GM12892 (cell line): ENCODE measurements at places on chromosomes 11 and 22.
A peak's percentile ranks its signal among the peaks of the same experiment; 100 is the strongest.

DNA sequence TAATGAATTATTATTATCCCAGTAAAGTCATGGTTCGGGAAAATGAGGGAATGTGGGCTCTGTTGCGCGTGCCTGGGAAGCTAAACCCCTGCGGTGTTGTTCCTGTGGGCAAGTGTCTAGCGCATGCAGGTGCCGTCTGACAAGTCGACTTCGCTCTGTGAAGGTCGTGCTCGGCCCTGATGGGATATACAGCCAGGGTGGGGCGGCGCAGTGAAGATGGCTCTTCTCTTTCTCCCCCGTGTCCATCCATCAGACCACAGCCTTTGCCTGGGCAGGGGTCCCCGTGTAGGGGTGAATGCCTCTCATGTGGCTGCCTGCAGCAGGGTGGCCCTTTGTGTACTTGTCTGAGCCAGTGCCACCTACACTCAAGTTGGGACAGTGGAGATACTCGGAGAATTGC lies 12.8 kb upstream of the TRMU start:
- DNase-seq = no peak

DNA sequence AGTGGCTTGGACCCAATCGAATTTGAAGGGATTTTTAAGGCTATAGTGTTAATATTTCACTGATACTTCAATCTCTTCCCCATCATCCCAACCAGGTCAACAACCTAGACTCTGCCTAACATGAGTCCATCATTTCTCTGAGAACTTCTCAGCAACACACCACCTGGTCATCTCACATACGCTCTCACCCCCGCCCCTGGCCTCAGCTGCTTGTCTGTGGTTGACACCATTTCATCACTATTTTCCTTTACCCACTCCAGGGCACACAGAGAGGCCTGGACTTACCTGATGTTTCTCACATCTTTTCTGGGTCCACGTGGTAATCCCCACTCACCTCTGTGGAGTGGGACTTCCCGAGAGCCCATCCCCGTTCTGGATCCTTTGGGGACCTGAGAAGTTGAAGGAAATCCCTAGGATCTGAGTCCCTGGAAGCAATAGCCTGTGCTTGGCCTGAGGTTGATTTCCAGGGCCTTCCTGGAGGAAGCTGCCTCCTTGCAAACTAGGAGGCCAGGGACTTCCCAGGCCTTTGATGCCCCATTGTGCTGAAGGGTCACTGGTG lies 3.2 kb downstream of the P2RX3 start:
- DNase-seq = no peak

DNA sequence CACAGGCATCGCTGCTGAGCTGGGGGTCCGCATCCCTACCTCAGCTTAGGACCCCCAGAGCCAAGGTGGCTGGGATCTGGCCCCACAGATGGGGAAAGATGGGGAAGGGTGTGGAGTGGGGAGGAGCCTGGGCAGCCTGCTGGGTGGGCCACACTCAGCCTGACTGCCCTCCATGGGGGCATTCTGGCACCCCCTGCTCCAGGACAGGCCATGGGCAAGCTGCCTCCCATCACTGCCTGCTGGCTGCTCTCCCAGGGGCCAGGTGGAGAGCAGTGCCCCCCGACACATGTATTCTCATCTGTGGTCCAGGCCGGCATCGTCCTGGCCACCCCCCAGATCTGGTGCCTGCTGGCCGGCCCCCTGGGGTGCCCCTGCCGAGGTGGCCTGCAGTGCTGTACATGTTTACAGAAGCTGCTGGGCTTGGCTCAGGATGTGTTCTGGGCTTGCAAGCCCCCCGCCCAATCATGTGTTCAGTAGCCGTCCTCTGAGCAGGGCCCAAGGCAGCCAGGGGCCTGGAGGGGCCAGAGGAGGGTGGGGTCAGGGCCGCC lies 7.8 kb upstream of the MYRF start:
- DNase-seq = no peak

- no peak for DNase-seq
These were observed 11.0 kb downstream of the NRXN2 start for GRCh38 chr11:64711956-64712362.

DNA sequence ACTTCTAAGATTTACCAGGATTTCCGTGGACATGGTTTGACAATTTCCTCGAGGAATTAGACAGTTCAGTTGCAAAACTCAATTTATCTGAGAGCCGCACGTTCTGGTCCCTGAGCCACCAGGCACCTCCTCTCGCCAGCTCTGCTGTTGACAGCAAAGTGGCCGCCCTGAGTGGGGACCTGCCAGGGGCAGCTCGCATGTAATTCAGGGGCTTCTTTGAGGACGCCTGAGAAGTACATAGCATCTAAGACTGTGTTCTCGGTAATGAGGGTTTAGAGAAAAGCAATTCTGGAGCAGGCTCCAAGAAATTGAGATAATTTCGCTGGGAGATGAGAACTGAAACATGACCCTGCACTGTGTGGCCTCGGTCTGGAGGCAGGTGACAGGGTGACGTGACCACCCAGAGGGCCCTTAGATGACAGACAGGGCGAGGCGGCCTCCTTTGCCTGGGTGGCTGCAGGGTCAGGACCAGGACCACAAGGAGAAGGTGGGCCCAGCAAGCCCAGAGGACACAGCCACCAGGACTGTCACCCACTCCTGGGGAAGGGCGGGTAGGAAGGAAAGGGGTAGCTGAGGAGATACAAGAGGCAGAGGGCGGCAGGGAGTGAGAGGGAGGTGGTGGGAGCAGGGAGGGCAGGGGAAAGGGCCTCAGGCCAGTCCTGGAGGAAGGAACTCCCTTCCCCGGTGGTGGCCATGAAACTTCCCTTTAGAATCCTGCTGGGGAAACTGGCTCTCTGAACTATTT lies 55.0 kb downstream of the RTL6 start:
- no peak for DNase-seq

- peak; percentile 43 for DNase-seq
These were observed at the start of gene PHETA2 for GRCh38 chr22:42074132-42074811. Gene PHETA2 (plus strand): TSS chr22:42074248. CDS start chr22:42077294, 3,046 bp downstream.

- no peak for DNase-seq
These were observed 21.4 kb upstream of the PACSIN2 start for GRCh38 chr22:43036282-43036829.

GRCh38 chr11:69878144-69878883 lies 59.1 kb upstream of the FGF3 start:
- no peak for DNase-seq

- DNase-seq = no peak
These were observed 28.6 kb downstream of the PPP2R1B start for GRCh38 chr11:111737444-111738210.

DNA sequence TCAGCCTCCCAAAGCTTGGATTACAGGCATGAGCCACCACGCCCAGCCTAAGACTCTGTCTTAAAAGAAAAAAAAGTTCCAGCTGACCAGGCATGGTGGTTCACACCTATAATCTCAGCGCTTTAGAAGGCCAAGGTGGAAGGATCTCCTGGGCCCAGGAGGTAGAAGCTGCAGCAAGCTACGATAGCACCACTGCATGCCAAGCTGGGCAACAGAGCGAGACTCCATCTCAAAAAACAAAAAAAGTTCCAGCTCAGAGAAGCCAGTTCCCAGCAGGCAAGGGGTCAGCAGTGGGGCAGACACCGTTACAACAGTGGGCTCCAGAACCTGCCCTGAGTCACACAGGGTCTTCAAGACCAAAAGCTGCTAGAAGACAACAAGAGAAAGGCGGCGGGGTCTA lies 3.3 kb downstream of the TMEM184B start:
- no peak for DNase-seq

- DNase-seq = no peak
These were observed 1151.7 kb upstream of the TENM4 start for GRCh38 chr11:80592546-80592945.

DNA sequence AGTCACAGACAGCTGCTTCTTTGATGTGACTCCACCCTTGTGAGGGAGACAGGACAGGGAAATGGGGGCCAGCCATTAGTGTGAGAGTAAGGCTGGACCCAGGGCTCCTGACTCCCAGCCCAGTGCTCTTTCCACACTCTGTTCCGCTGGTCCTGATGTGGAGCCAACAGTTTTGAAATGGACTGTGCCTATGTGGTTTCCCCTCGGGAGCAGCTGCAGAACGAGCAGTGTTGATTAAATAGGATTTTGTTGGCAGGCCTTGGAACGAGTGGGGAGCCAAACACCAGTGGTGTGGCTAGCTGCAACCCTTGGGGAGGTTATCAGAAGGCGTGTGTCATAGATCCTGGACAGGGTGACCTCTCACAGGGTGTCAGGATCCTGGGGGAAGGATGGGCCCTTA lies 66.5 kb upstream of the AMPD3 start:
- no peak for DNase-seq

- no peak for DNase-seq
These were observed 142.8 kb upstream of the MTNR1B start for GRCh38 chr11:92826603-92827002.
